Karpas-422 (cell line): ENCODE measurements at places on chromosomes 1 and 21. TPM values are rescaled to one million over a fixed set of nuclear protein-coding genes. Genes with fewer than 3 reads are reported as not detected.

Gene KIAA1614
- 0.07 TPM in 1 of 2 replicates, not detected in the other for total RNA-seq

- no peaks in the 10 kb centered on the region for H3K27me3 ChIP-seq
- no peaks in the 10 kb centered on the region for H3K4me1 ChIP-seq
- H3K4me3 ChIP-seq = no peak overlapping the region
- DNase-seq = no peak
- no peak overlapping the region for H3K27ac ChIP-seq
- no peaks in the 10 kb centered on the region for H3K36me3 ChIP-seq
Measured at GRCh38 chr1:178389441-178389840, 107.3 kb downstream of the CLEC20A start.

- H3K27me3 ChIP-seq = no peaks in the 10 kb centered on the region
- H3K27ac ChIP-seq = no peak overlapping the region
- no peak overlapping the region for H3K4me3 ChIP-seq
- H3K36me3 ChIP-seq = no peaks in the 10 kb centered on the region
- no peaks in the 10 kb centered on the region for H3K4me1 ChIP-seq
- DNase-seq = no peak
Measured at GRCh38 chr1:165235777-165236291, 120.7 kb downstream of the LMX1A start.

DNA sequence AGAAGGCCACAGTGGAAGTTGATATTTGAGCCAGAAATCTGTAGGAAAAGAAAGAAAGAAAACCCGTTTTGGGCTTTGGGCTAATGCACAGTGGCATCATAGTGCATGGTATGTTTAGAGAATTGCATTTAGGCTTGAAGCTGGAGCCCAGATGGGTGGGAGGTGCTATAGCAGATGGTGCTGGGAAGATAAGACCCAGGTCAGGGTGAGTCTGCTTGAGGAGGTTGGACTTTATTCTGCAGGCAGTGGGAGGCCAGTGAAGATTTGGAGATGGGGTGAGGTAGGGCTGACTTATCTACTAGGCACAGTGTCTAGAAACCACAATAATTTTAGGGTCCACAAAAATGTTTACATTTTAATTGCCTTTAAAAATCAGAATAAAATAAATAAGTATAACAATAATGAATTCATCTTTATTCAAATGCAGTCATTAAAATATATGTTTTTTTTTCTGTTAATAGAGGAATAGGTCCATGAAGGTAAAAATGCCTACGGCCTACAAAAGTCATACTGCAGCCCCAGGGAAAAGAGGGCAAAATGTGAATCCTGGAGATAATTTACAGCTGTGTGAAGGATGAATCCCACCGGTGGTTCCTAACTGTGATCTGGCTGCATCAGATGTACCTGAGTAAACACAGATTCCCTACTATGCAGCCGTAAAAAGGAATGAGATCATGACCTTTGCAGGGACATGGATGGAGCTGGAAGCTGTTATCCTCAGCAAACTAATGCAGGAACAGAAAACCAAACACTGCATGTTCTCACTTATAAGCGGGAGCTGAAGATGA lies 8.7 kb downstream of the DNAJC6 start:
- H3K36me3 ChIP-seq = no peaks in the 10 kb centered on the region
- no peak for DNase-seq
- no peak overlapping the region for H3K4me3 ChIP-seq
- no peaks in the 10 kb centered on the region for H3K4me1 ChIP-seq

- H3K36me3 ChIP-seq = no peaks in the 10 kb centered on the region
- H3K27ac ChIP-seq = no peak overlapping the region
Measured at GRCh38 chr1:61997123-61997522, 197.5 kb upstream of the L1TD1 start.

Gene GPN2
- 32.6 and 33.3 TPM in 2 replicates for total RNA-seq

- DNase-seq = peak; percentile 51
- no peak overlapping the region for H3K27ac ChIP-seq
- H3K4me1 ChIP-seq = no peaks in the 10 kb centered on the region
- H3K4me3 ChIP-seq = no peak overlapping the region
Measured at GRCh38 chr1:230797942-230798365, 50.8 kb downstream of the CAPN9 start.

DNA sequence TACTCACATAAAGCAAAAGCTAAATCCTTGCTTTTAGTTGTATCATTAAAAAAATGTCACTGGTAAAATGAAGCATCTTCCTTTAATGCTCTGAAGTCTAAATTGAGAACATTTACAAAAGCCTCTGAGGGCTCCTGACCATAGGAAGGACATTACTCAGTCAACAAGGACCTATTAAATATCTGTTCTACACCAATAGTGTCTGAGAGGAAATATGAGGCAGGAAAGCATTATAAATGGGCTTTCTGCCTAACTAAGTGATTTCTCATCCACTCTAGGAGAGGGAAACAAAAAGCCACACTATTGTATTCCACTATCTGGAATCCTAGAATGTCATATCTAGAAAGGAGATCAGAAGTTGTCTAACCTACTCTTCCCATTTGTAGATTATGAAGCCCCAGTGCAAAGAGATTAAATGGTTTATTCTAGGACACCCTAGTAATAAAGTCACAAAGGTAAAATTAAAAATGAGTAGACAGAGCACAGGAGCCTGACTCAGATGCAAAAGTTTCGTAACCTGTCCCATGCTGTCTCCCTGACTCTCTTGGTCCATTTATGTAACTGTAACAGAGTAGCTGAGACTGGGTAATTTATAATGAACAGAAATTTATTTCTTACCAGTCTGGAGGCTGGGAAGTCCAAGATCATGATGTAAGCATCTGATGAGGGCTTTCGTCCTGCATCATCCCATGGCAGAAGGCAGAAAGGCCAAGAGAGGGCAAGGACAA lies 17.6 kb downstream of the RGS1 start:
- no peak overlapping the region for H3K4me3 ChIP-seq
- no peaks in the 10 kb centered on the region for H3K27me3 ChIP-seq
- no peaks in the 10 kb centered on the region for H3K4me1 ChIP-seq
- H3K27ac ChIP-seq = no peak overlapping the region
- no peak for DNase-seq

Gene RLF
- total RNA-seq = 23.7 and 33.5 TPM in 2 replicates

DNA sequence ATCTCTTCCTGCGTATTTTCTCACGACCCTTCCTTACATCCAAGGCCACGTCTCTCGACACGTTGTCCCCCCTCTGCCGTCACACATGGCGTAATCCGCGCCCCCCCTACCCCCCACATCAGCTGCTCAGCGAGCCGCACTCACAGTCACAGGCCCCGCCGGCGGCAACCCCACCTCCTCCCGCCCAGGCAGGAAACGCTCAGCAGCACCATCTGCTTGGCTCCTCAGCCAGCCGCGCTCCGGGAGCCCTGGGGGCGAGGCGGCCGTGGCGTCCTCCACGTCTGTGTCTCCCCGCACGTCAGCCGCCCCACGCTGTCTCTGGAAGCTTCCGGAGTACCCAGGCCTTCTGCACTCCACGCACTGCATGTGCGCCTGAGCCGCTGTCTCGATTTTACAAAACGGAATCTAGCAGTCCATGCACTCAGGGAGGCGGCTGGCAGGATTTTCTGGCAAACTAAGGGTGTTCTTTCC lies 64.6 kb downstream of the SIK1 start:
- peaks cover 44% of the 10 kb centered on the region for H3K4me1 ChIP-seq
- peak overlapping the region; percentile 85 for H3K27ac ChIP-seq
- H3K36me3 ChIP-seq = no peaks in the 10 kb centered on the region
- H3K27me3 ChIP-seq = no peaks in the 10 kb centered on the region
- DNase-seq = peak; percentile 85

- no peaks in the 10 kb centered on the region for H3K27me3 ChIP-seq
- H3K4me1 ChIP-seq = no peaks in the 10 kb centered on the region
- H3K4me3 ChIP-seq = no peak overlapping the region
Measured at GRCh38 chr1:216750031-216750627, 26.9 kb upstream of the ESRRG start.

- no peaks in the 10 kb centered on the region for H3K27me3 ChIP-seq
- no peaks in the 10 kb centered on the region for H3K36me3 ChIP-seq
- H3K4me3 ChIP-seq = no peak overlapping the region
- no peak overlapping the region for H3K27ac ChIP-seq
Measured at GRCh38 chr1:92399076-92399475, 87.6 kb downstream of the GFI1 start.

DNA sequence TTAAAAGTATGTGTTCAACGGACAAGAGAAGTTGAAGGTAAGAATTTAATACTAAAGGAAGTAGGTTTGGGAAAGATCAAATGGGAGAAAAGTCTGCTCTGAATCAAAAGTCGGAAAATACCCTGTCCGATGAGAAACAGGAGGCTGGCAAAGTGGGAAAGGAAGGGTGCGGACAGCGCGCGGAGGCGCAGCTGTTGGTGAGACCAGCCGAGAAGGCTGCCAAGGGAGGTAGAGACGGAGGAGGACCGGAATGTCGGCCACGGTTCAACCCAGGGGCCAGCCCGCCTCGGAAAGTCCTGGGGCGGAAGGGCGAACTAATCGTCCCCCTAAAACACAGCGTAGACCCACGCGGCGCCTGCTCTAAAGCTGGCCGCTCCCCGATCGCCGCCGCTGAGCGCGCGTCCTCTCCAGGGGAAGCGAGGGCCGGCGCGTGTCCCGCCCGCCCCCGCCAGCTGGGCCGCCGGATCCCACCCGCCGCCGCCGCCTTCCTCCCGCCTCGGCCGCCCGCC lies 639 bp upstream of the SPATA1 start:
- peaks cover 12% of the 10 kb centered on the region for H3K36me3 ChIP-seq
- H3K27ac ChIP-seq = peak overlapping the region; percentile 74
- peak overlapping the region; percentile 86 for H3K4me3 ChIP-seq
- peaks cover 45% of the 10 kb centered on the region for H3K4me1 ChIP-seq

GRCh38 chr21:32278103-32278502 lies 746 bp downstream of the MIS18A start:
- H3K4me1 ChIP-seq = peaks cover 20% of the 10 kb centered on the region
- peaks cover 5% of the 10 kb centered on the region; the same call in 1 of the 2 replicates for H3K36me3 ChIP-seq
- H3K27ac ChIP-seq = no peak overlapping the region

- no peak overlapping the region for H3K27ac ChIP-seq
- no peak overlapping the region for H3K4me3 ChIP-seq
- H3K36me3 ChIP-seq = no peaks in the 10 kb centered on the region
- no peak for DNase-seq
- no peaks in the 10 kb centered on the region; the same call in 1 of the 2 replicates for H3K4me1 ChIP-seq
- H3K27me3 ChIP-seq = no peaks in the 10 kb centered on the region
Measured at GRCh38 chr21:36790616-36791015, 91.7 kb downstream of the SIM2 start.

Gene SLC44A5
- 0.04 TPM in 1 of 2 replicates, not detected in the other for total RNA-seq

DNA sequence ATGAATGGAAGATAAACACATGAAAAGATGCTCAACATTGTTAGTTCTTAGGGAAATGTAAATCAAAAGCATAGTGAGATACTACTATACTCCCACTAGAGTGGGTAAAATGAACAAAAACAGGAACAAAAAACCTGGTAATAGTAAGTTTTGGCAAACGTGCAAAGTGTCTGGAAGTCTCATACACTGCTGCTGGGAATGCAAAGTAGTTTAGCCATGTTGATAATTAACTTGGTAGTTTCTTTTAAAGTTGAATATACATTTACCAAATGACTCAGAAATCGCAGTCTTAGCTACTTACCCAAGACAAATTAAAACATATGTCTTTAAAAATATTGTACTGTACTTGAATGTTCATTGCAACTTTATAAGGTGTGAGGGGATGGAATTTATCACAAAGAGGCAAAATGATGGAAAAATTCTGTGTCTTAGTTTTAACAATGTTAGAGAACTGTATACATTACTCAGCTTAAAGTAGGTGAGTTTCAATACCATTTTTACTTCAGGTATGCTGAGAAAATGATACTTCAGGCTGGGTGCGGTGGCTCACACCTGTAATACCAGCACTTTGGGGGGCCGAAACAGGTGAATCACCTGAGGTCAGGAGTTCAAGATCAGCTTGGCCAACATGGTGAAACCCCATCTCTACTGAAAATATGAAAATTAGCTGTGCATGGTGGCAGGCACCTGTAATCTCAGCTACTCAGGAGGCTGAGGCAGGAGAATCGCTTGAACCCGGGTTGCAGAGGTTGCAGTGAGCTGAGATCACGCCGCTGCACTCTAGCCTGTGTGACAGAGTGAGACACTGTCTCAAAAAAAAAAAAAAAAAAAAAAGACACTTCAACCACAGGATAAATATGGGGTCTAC lies 102.3 kb downstream of the PDE4B start:
- DNase-seq = peak; percentile 9
- no peaks in the 10 kb centered on the region for H3K27me3 ChIP-seq
- no peak overlapping the region for H3K4me3 ChIP-seq
- H3K36me3 ChIP-seq = no peaks in the 10 kb centered on the region
- H3K4me1 ChIP-seq = no peaks in the 10 kb centered on the region
- H3K27ac ChIP-seq = no peak overlapping the region

Gene DUSP12
- 87.8 and 102 TPM in 2 replicates for total RNA-seq

GRCh38 chr1:78533527-78533926 lies 42.8 kb downstream of the PTGFR start:
- no peaks in the 10 kb centered on the region for H3K4me1 ChIP-seq
- no peak for DNase-seq
- H3K36me3 ChIP-seq = no peaks in the 10 kb centered on the region
- no peak overlapping the region for H3K4me3 ChIP-seq
- H3K27me3 ChIP-seq = no peaks in the 10 kb centered on the region
- no peak overlapping the region for H3K27ac ChIP-seq

GRCh38 chr1:183572721-183573120 lies 17.5 kb downstream of the NCF2 start:
- no peak overlapping the region for H3K27ac ChIP-seq
- no peak for DNase-seq
- H3K27me3 ChIP-seq = no peaks in the 10 kb centered on the region
- H3K36me3 ChIP-seq = no peaks in the 10 kb centered on the region
- H3K4me1 ChIP-seq = no peaks in the 10 kb centered on the region; the same call in 1 of the 2 replicates

DNA sequence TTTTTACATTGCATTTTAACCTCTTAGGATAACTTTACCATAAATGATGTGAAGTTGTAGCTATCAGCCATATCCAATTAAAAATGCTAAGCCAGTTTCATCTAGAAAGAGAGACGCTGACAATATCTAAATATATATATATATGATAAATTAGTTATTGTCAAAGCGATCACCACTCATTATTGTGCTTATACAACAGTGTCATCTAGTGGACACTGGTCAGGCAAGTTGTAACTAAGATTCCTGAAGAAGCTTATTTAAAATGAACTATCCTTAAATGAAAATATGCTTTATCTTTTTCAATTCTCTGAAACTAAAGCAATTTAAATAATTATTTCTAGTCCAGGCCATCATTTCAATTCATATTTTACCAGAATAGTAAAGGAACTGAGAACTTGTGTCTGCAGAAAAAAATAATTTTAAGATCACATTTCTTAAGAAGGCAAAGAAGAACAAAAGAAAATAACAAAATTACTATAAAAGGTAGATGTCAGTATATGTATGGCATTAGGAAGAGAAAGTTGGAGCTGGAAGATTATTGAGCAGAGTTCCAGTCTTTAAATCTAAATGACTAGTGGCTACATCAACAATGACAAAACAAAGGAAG lies 193.3 kb upstream of the SNX7 start:
- H3K36me3 ChIP-seq = no peaks in the 10 kb centered on the region
- peak; percentile 67 for DNase-seq
- H3K27me3 ChIP-seq = no peaks in the 10 kb centered on the region
- no peak overlapping the region for H3K27ac ChIP-seq

Gene OR10J1
- 0.11 TPM in 1 of 2 replicates, not detected in the other for total RNA-seq

DNA sequence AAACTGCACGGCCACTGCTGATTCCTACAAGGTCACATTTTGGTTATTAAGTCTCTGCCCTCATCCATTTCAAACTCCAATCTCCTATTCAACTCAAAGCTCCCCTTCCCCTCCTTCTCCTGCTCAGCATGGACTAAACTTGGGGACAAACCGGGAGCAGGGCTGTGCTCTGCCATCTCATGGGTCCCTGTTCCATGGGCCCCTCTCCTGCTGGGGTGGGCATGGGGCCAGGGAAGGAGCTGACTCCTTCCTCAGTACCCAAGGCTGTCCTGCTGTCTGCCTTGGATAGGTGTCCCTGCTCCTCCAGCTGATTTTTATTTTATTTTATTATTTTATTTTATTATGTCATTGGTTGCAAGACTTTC lies 27.1 kb downstream of the TNNT2 start:
- no peaks in the 10 kb centered on the region for H3K27me3 ChIP-seq
- no peak overlapping the region for H3K4me3 ChIP-seq
- no peaks in the 10 kb centered on the region for H3K36me3 ChIP-seq
- DNase-seq = no peak
- H3K4me1 ChIP-seq = peaks cover 8% of the 10 kb centered on the region
- no peak overlapping the region for H3K27ac ChIP-seq

Gene NECTIN4
- not detected in 2 replicates for total RNA-seq
